ENCODE measurements at places on chromosomes 7 and 10. TPM values are rescaled to one million over a fixed set of nuclear protein-coding genes. Genes with fewer than 3 reads are reported as not detected.

Gene SCART1
- 0.31 TPM for total RNA-seq

Gene NPY
- total RNA-seq: not detected

Gene TMEM213
- not detected for total RNA-seq

Gene PRSS2
- not detected for total RNA-seq

Gene OR6B1
- total RNA-seq: not detected
